ENCODE measurements at places on chromosomes 4 and X. TPM values are rescaled to one million over a fixed set of nuclear protein-coding genes. Genes with fewer than 3 reads are reported as not detected.
A peak's percentile ranks its signal among the peaks of the same experiment; 100 is the strongest.

- H3K27ac ChIP-seq, result no peak overlapping the region
- H3K27me3 ChIP-seq, result peaks cover 18% of the 10 kb centered on the region
- H3K4me3 ChIP-seq, result no peak overlapping the region
- H3K36me3 ChIP-seq, result no peaks in the 10 kb centered on the region
These were observed 6.2 kb upstream of the GSPT2 start for GRCh38 chrX:51737091-51737490.

The SLITRK4 gene
- total RNA-seq, result 0.51 TPM

DNA sequence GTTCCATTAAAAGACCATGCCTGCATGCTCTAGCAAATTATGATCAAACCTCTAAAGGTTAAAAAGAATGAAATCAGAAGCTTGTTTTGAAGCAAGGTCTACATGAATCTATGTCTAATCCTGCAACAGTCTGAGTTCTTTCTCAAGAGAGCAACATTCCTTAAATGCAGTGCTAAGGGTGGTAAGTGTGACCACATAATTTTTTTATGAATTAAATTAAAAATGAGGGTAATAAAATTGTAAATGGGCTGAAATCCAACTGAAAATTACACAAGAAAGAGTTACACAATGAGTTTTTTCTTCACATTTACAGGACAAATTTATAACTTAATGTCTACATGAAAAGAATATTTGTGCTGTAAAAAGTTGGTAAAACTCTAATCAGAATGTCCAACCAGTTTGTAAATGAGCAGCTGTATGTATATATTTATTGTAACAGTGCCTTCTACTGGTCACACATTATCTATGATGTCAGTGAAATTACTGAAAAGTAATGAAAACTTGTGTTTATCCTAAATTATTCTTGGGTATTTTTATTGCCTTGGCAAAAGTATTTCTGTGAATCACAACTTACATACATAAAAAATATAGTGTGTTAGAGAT is 336.3 kb upstream of the PITX2 start:
- no peaks in the 10 kb centered on the region for H3K36me3 ChIP-seq
- no peak for DNase-seq
- H3K27ac ChIP-seq, result no peak overlapping the region
- H3K4me3 ChIP-seq, result no peak overlapping the region

- no peaks in the 10 kb centered on the region for H3K36me3 ChIP-seq
- no peak overlapping the region for H3K27ac ChIP-seq
- no peak overlapping the region for H3K4me3 ChIP-seq
- peaks cover 19% of the 10 kb centered on the region for H3K4me1 ChIP-seq
These were observed 146.1 kb upstream of the TBL1X start for GRCh38 chrX:9318766-9319165.

The CT55 gene
- total RNA-seq, result not detected

The SLC10A6 gene
- total RNA-seq, result not detected

The DMP1 gene
- not detected for total RNA-seq

The PRDM5 gene
- total RNA-seq, result 9.9 TPM

- H3K36me3 ChIP-seq, result no peaks in the 10 kb centered on the region
- peaks cover 13% of the 10 kb centered on the region for H3K4me1 ChIP-seq
- no peaks in the 10 kb centered on the region for H3K27me3 ChIP-seq
- no peak overlapping the region for H3K27ac ChIP-seq
- no peak for DNase-seq
- no peak overlapping the region for H3K4me3 ChIP-seq
These were observed 88.9 kb downstream of the GPR143 start for GRCh38 chrX:9676738-9677097.

DNA sequence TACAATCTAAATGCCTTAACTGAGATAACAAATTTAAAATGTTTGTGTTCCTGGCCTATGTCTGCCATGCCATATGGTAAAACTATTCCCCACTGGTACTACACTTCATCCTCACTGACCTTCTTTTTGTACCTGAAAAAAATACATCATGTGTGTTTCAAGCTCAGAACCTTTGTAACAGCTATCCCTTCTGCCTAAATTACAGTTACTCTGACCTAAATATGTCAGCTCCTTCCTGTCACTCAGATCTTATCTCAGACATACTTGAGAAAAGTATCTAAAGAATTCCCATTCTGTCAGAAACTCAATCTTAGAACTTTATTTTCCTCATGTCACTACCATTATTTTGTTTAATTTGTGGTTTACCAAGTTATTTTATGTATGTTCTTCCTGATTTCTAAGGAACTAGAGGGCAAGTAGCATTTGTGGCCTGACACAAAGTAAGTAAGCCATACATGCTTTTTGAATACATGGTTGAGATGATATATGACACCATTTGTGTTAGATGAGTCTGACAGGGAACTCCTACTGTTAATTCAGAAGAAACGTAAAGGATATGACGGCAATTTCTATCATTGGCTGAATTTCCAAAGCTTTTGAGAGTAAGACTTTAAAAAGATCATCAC is 456.5 kb upstream of the NDST3 start:
- no peak for DNase-seq
- no peaks in the 10 kb centered on the region for H3K4me1 ChIP-seq
- no peak overlapping the region for H3K27ac ChIP-seq
- H3K4me3 ChIP-seq, result no peak overlapping the region
- H3K36me3 ChIP-seq, result no peaks in the 10 kb centered on the region

- H3K4me1 ChIP-seq, result peaks cover 27% of the 10 kb centered on the region
- H3K27me3 ChIP-seq, result no peaks in the 10 kb centered on the region
- H3K36me3 ChIP-seq, result no peaks in the 10 kb centered on the region
- H3K4me3 ChIP-seq, result no peak overlapping the region
These were observed 122.1 kb upstream of the GUCY1A1 start for GRCh38 chr4:155544547-155544946.

- H3K4me3 ChIP-seq, result no peak overlapping the region
- H3K36me3 ChIP-seq, result no peaks in the 10 kb centered on the region
- no peaks in the 10 kb centered on the region for H3K27me3 ChIP-seq
- H3K27ac ChIP-seq, result no peak overlapping the region
- H3K4me1 ChIP-seq, result no peaks in the 10 kb centered on the region
These were observed 21.7 kb upstream of the ATXN3L start for GRCh38 chrX:13341491-13342101.

DNA sequence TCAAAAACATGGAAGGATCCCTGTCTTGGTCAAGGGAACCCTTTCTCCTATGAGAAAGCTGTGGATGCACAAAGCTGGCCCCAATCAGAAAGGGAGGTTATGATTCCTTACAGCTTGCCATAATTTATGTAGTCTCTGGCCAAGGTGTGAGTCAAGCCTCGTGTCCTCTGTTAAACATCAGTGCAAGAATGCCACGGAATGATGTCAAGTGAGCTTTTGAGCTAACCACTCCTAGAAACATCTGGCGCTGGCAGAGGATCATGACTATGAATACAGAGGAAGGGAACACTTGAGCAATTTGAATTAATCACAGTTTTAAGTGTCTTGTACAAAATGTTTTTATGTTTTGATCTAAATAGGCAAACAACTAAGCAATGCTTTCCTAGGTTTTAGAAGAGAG is 51.5 kb upstream of the RAP2C start:
- no peaks in the 10 kb centered on the region for H3K27me3 ChIP-seq
- H3K4me1 ChIP-seq, result no peaks in the 10 kb centered on the region
- no peaks in the 10 kb centered on the region for H3K36me3 ChIP-seq

- H3K27me3 ChIP-seq, result no peaks in the 10 kb centered on the region
- no peaks in the 10 kb centered on the region for H3K36me3 ChIP-seq
- H3K27ac ChIP-seq, result peak overlapping the region; percentile 92
- H3K4me3 ChIP-seq, result peak overlapping the region; percentile 80
These were observed 68.0 kb downstream of the NOCT start for GRCh38 chr4:139083607-139083955.

DNA sequence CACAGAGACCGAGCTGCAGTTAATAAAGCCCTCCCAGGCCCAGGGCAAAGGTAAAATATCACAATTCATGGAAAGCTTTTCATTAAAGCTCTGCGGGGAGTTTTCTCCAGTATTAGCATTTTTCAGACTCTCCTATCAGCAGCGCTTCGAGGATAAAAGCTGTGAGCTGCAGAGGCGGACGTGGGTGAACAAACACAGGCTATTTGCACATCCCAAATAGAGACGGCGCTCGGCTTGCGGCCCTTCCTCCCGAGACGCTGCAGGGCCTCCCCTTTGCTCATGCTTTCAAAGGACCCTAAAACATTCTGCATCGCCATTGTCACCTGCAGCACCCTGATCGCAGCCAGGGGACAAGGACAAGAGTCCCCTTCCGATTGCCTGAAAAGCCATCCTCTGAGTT is 97.3 kb downstream of the SORCS2 start:
- DNase-seq, result no peak
- no peak overlapping the region for H3K27ac ChIP-seq
- peaks cover 4% of the 10 kb centered on the region for H3K4me1 ChIP-seq
- H3K4me3 ChIP-seq, result no peak overlapping the region
- H3K27me3 ChIP-seq, result no peaks in the 10 kb centered on the region

DNA sequence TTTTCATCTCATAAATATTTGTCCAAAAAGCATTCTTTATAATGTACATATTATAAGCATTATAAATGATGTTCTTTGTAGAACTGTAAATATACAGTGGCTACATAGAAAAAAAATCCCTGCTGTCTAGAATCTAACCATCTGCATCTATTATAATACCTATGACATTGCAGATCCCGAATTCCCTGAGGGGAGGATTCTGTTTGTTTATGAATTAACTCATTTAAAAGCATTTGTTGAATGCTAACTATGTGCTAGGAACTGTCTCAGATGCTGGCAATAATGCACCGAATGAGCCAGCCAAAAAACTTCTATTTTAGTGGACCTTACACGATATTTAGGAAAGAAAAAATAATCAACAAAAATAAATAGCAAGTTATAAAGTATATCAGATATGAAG is 189.6 kb downstream of the PACRGL start:
- no peak for DNase-seq
- H3K4me3 ChIP-seq, result no peak overlapping the region
- no peaks in the 10 kb centered on the region for H3K36me3 ChIP-seq
- no peak overlapping the region for H3K27ac ChIP-seq
- H3K4me1 ChIP-seq, result no peaks in the 10 kb centered on the region
- H3K27me3 ChIP-seq, result no peaks in the 10 kb centered on the region

The RAI2 gene
- 16.3 TPM for total RNA-seq

DNA sequence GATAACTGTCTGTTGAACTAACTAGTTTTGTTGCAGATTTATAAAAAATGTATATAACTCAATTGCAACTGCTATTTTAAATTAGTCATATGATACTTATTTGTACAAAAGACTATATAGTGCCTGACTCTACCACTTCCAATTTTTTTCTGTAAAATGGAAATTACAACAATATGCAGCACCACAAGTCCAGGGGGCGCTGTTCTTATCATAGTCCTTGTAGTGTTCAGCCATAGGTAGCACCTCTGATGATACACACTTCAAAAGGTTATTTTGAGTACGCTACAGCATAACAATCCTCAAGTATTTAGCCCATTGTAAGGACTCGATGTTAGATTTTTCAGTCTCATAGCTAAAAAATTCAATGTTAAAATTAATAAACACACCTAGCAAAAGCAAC is 174.9 kb downstream of the CORIN start:
- no peak overlapping the region for H3K27ac ChIP-seq
- no peaks in the 10 kb centered on the region for H3K4me1 ChIP-seq
- no peaks in the 10 kb centered on the region for H3K36me3 ChIP-seq
- H3K4me3 ChIP-seq, result no peak overlapping the region
- H3K27me3 ChIP-seq, result no peaks in the 10 kb centered on the region

DNA sequence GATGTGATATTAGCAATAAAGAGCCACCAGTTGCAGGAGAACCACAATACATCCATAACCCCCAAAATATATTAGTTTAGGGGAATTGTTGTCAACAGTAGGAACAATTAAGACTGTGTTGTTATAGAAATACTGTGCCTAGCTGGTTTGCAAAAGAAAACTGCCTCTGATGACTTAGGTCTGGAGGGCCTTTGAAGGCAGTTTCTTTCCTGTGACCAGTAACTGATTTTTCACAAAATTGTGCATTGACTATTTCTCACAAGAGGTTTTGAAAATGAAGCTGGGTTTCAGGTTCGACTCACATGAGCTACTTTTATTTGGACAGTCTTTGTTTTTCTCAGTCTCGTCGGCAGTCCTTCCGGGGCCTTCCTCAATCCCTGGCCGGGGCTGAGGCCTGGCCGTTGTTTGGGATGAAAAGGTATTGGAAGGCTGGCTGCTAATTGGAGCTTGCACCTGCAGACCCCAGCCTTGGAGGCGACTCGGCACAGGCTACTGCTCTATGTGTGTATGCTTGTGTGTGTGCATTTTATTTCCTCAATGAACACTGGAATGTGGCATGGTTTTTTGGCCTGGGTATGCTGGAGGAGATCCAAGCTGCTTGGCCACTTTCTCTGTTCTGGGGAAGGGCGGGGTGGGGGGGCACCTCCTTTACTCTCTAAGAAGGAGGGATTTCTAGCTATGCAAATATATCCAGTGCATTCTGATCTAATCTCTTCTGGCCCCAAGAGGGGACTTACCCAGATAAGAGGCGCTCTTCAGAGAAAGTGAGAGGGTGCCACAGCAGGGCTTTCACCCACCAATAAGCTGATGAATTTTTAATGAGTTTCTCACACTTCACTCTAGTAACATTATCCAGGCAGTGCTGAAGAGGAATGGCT is 49.5 kb upstream of the LNX1 start:
- H3K27ac ChIP-seq, result no peak overlapping the region
- no peaks in the 10 kb centered on the region for H3K36me3 ChIP-seq
- H3K4me3 ChIP-seq, result no peak overlapping the region
- peaks cover 13% of the 10 kb centered on the region for H3K4me1 ChIP-seq
- DNase-seq, result no peak
- no peaks in the 10 kb centered on the region for H3K27me3 ChIP-seq

DNA sequence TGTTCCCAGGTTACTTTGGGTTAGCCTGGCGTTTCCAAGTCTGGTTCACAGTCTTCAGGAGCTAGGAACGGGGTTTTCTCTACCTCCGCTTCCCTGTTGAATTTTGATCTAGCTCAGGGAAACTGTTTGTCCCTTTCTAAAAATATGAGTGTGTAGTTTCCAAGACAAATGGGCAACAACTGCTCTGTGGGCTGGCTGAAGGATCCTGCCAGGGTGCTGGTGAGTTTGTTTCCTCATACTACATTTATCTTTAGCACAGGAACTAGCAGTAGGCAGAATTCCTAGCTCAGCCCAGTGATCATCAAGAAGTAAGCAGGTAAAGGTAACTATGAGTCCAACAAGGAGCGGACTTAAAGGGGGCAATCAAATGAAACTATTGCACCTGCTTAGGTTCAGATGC is 13.3 kb upstream of the FAM47E start:
- no peaks in the 10 kb centered on the region for H3K27me3 ChIP-seq
- no peaks in the 10 kb centered on the region for H3K36me3 ChIP-seq
- no peak for DNase-seq
- peaks cover 5% of the 10 kb centered on the region for H3K4me1 ChIP-seq
- no peak overlapping the region for H3K27ac ChIP-seq

All from heart right ventricle (tissue), 16 donors.